ENCODE measurements at places on chromosomes 5 and 9.

DNA sequence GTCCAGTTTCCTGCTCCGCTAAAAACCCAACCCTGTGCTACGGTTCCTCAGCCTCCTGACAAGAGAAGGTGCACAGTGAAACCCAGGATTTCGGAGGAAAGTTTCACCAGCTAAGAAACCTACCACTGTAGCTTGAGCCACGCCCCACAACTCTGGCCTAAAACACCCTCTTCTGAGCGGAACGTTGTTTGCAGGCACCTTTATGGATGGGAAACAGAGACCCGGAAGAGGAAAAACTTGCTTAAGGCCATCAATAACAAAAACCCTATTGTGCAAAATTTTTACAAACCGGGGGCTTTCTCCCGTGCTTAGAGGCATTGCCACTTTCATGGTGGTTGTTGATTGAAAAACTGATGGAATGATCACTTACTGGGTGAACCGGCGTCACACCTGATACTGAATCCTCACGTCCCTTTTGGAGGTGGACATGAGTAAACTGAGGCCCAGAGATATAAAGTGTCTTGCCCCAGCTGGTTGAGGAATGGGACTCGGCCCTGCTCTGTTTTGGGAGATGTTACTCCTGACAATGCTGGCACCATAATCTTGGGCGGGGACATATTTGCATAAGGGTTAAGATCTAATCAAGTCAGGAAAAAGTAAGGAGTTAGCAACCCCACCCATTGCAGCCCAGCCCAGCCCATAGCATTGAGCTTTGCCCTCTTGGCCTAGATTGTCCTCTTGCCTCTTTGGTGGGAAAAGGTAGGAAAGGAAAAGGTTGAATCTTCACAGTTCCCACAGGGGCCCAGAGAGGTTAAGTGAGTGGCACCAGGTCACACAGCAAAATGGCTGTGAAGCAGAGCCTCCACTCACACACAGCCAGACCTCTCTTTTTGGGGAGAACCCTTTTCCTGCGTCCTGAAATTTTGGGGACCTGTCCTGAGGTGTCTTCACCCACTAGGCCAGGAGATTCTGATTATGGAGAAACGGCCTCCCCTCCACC lies 23.2 kb upstream of the PTGS1 start:
- no peak for DNase-seq

DNA sequence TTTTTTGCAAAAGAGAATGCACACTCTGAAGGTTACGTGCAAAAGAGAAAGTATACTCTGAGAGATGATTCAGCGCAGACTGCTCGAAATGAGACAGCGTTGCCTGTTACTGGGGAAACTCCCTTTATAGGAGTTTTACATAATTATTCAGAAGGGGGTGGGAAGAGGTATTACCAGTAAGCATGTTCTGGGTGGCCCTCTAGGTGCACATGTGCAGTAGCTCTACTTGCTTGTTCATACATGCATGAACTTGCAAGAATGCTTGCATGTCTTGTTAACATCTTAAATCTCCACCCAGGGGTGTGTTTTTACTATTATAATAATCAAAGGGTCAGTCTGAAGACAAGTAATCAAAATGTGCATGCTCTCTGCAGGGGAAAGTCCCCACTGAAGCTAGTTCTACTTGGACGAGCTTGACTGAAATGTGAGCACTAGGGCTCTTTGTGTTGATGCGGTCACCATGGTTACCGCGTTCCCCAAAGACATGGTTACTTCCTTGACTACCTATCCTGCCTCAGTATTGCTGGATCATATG lies 75.5 kb downstream of the SGCD start:
- peak; percentile 93 for DNase-seq

DNA sequence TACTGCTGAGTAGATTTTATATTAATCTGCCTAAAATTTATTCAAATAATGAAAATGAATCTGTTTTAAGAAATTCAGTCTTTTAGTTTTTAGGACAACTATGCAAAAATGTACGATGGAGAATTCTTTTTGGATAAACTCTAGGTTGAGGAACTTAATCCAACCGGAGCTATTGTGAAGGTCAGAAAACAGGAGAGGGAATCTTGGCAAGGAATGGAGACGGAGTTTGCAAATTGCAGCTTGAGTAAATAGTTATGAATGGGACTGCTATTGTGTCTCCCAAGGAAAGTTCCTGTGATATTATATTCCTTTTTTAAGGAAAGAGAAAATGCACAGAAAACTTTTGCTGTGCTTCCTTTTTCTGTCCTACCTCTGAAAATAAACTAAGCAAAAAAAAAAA lies 67.9 kb downstream of the IQGAP2 start:
- DNase-seq, result no peak

GRCh38 chr5:159678657-159679392 lies 237.5 kb upstream of the ADRA1B start:
- no peak for DNase-seq

DNA sequence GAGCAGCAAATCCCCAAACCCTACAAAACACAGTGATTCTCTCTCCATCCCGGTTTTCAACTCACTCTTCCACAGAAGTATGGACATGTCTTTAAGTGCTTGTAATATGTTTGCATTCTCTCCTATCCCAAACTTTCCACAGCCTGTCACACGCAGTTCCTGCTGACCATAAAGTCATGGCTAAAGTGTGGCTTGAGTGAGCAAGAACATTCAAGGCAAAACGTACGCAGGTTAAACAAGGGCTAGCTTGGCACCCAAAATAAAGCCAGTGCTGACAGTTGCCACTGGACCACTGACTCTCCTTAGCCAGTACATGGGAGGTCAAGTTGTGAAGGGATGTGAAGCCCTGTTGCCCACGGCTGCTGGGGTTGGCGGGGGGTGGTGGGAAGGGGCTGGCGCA lies 211.1 kb upstream of the IRX1 start:
- DNase-seq, result no peak

GRCh38 chr5:123207081-123207537 lies 118.1 kb downstream of the PRDM6 start:
- DNase-seq, result no peak

DNA sequence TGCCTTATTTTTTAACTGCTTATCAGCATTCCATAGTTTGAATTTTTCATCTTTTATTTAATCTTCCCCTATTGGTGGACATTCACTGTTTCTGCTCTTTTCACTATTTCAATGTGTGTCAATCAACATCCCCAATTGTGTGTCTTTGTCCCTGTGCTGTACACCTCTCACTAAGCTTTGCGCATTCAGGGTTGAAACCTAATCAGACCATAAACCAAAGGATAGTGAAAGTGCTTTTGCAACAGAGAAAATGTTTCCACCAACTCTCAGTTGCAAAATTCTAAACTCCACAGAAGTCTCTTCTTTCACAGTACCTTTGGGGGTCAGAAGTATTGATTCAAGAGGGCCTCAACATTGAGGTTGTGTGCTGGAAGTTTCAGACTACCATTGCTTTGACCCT lies 127.1 kb upstream of the SAP30L start:
- no peak for DNase-seq

DNA sequence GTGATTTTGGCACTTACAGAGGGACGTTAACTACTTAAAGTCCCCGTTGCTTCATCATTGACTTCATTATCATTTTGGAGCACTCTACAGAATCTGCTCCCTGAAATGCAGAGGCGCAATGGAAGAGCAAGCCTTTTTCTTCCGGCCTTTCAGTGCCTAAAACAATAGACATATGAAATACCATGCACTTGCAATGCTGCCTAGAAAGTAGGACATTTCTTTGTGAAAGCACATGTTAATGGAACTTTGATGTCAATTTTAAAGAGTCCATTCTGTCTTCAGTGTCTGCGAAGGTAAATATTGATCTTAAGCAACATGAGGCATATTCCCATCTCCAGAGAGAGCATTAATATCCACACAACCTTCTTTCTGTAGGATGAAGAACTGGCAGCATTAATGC lies 36.3 kb downstream of the ITGA2 start:
- DNase-seq, result no peak

GRCh38 chr5:172897481-172898217 lies 61.6 kb upstream of the RPL26L1 start:
- DNase-seq, result peak; percentile 69

DNA sequence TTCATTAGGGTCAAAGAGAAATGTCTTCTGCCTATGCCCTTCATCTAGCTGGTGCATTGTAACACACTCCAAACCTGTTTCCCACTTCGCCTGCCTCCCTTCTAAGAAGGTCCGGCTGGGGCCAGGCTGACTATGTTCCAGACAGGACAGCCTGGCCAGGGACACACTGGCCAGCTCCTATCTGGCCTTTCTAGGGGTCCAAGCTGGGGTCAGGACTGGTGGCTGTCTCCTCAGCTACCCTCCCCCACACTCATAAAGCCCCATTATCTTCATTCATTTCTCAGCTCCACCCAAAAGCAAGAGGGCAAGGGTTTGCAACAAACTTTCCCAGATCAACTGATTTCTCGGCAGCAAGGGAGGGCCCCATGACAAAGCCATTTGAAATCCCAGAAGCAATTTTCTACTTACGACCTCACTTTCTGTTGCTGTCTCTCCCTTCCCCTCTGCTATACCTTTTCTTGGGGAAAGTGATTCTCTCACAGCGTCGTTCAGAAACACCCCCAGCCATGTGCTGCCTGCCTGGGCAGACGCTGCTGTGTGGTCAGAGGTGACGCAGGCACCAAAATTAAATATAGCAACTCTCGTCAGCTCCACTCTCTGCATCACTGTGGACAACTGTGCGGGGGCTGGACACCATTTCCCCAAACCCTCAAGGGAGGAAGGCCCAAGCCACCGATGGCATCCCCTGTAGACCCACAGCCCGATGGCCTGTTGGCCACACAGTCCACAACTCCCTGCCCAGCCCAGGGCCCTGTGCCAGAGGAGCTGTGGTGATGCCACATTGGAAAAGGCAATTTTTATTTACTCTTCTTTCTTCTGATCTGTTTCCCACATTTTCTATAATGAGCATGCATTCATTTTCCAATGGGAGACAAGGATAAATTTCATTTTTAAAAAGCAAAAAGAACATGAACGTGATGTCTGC lies 6.1 kb downstream of the IL13 start:
- no peak for DNase-seq

DNA sequence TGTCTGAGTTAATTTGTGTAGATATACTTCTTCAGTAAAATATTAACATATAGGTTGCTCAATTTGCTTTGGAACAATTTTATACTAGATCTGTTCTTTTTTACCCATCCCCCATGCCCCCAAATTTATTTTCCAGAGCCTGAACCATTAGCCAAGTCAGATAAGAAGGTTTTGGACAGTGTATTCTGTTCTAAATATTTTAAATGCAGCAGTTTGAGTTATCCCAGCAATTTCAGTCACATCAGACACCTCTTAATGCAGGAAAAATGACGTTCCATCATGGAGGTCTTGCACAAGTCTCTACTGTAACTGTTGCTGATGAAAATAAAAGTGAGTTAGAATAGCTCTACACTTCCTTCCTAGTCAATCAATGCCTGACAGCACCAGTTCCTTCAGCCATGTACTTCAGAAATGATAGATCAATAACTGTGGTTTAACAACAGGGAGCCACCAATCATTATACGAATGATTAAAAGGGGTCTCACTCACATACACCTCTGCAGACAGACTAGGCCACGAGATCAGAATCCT lies 215.8 kb downstream of the BNC2 start:
- DNase-seq, result no peak

DNA sequence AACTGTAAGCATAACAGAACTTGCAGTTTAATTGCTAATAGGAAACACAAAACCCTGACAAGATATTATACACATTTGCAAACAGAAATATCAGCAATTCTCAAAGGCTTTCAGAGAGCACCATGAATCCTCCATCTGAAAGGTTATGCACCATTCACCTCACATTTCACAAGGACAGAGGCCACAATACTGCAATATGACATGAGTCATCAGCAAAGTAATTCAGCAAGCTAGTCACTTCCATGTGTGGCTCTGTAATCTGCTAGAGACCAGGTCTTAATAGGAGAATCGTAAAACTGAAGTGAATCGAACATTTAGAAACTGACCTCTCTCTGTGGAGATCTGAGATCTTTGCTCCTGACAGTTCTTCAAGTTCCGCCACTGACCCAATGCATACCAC lies 28.3 kb downstream of the IARS1 start:
- DNase-seq, result no peak

GRCh38 chr5:143755966-143756365 lies 56.0 kb upstream of the HMHB1 start:
- DNase-seq, result no peak

GRCh38 chr5:96714951-96715451 lies 52.8 kb downstream of the CAST start:
- DNase-seq, result no peak

GRCh38 chr5:17149786-17150185 lies 67.6 kb upstream of the BASP1 start:
- no peak for DNase-seq

GRCh38 chr5:27381686-27382085 lies 343.3 kb upstream of the CDH9 start:
- DNase-seq, result no peak

DNA sequence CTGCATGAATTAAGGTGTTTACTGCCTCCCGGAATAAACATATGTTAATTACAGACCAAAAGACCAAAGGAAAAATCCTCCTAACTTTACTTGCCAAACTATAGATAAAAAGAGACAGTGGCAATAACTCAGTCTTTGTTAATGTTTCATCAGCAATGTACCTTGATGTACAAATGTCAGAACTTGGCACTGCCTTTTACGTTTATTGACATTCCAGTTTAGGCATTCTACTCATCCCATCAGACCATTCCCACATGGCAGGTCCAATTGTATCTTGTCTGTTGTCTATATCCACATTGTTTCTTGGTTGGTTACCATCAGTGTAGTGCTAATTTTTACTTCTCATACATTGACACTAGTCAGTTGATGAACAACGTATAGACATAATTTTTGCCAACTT lies 85.5 kb downstream of the TEX10 start:
- no peak for DNase-seq

GRCh38 chr9:99112750-99113413 lies 8.0 kb downstream of the TGFBR1 start:
- DNase-seq, result no peak

GRCh38 chr9:127424676-127424999 lies 456 bp downstream of the ZNF79 start:
- DNase-seq, result no peak

GRCh38 chr9:69932901-69933300 lies 110.7 kb upstream of the MAMDC2 start:
- DNase-seq, result no peak

GRCh38 chr5:43498581-43498980 lies 14.9 kb upstream of the TMEM267 start:
- DNase-seq, result no peak

- DNase-seq, result no peak
These were observed 144.5 kb downstream of the GAPVD1 start for GRCh38 chr9:125405938-125406809.

GRCh38 chr9:128688501-128689292 lies at the start of gene SET:
SET (plus strand) TSS chr9:128689222; CDS start chr9:128689583, 361 bp downstream.
- peak; percentile 53 for DNase-seq

DNA sequence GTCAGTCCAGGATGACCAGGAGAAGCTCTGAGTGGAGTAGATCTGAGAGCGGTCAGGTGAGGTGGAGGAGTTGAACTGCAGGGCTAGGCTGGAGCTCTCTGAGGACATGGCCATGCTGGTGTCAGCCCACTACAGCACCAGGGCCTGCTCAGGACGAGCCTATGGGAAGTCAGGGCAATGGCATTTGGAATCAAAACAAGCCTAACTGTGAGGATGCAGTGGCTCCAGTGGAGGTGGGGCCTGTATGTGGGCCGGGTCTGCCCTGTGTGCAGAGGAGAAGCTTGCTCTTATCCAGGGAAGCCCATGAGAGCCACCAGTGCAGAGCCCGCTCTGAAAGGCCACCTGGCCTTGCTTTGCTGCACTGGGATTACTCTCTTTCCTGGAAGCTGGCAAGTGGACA lies 11.1 kb downstream of the CXCL14 start:
- DNase-seq, result no peak

GRCh38 chr5:118506217-118506852 lies 482.0 kb downstream of the DTWD2 start:
- DNase-seq, result no peak
